ENCODE measurements at places on chromosomes 1 and 21.

DNA sequence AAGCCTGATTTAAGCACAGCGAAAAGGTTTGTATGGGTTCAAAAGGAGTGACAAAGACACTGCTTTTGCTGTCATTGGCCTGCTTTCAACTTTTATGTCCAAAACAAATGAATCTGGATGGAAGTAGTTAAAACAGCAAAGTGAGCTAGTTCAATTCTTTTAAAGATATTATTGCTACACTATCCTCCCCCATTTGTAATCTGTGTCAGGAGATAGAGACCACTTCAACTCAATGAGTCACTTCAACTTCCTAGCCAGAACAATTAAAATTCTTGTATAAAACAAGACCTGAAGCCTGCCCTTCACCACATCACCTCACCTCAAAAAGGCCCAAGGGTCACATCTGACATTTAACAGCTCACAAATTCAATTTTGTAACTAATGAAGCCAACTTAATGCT is 364.1 kb upstream of the LYPLAL1 start:
- no peak for DNase-seq

GRCh38 chr1:226154593-226154992 is 31.9 kb downstream of the ACBD3 start:
- DNase-seq = no peak

- no peak for DNase-seq
These were observed 4.7 kb downstream of the OR14I1 start for GRCh38 chr1:248697907-248698306.

DNA sequence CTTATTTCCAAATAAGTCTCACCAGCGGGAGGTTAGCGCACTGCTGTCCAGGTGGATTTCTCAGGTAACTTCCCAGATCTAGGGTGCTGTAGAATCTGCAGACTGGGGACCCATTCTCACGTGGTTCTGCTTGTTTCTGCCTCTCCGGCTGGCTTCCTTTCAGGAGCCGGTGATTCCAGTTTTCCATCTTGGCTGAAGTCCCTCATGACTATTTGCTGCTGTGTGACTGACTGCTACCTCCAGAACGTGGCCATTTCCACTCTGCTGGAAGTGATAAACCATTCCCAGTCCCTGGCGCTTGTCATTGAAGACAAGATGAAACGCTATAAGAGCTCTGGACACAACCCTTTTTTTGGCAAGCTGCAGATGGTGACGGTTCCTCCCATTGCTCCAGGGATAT is 76.0 kb downstream of the DOP1B start:
- DNase-seq = no peak

DNA sequence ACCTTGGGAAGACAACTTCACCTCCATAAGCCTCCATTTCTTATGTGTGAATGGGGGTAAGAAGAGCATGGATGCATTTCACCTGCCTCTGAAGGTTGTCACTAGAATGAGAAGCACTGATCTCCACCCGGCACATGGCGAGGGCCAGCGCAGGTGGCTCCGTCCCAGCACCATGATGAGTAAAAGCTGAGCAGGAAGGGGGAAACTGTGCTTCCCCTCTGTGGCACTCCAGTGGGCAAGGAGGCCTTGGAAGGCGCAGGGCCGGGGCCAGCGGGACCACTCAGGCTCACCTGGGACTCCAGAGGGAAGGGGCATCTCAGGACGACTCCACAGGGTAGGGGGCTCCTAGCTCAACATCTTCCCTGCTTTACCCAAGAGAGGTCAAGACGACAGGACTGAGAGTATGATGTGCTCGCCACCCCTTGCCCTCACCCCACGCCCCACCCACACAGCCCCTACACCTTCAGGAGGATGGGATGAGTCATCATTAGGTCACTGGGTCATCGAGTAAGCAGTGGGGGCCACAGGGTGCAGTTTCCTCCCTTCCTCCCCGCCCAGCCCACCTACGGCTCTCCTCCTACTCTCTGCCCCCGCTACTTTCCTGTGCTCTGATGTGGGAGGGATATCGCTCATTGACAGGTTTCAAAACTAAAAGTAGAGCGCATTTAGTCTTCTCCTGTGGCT is 112.1 kb downstream of the HIVEP3 start:
- DNase-seq = peak; percentile 75

- no peak for DNase-seq
These were observed 8.3 kb downstream of the PCSK9 start for GRCh38 chr1:55047611-55048010.

- DNase-seq = no peak
These were observed 45.7 kb downstream of the PCNT start for GRCh38 chr21:46369520-46370235.

GRCh38 chr1:243850202-243850451 is at the start of gene AKT3:
AKT3 (minus strand) TSS chr1:243850243; CDS start chr1:243843170, 7,073 bp downstream.
- DNase-seq = no peak

- DNase-seq = no peak
These were observed 102.0 kb downstream of the PTPN14 start for GRCh38 chr1:214449371-214449770.

GRCh38 chr1:230029244-230029941 is 37.6 kb upstream of the GALNT2 start:
- no peak for DNase-seq

DNA sequence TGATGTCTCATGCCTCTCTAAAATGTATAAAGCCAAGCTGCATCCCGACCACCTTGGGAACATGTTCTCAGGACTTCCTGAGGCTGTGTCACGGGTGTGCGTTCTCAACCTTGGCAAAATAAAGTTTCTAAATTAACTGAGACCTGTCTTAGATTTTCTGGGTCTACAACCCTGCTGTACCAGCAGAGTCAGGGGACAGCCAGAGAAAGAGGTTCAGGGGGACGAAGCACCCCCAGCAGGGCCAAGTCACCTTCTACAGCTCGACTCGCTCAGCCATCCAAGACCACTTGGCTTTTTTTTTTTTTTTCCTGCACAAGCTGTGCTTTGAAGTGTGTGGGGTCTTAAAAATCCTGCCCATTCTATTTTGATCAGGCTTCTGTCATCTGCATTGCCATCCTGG is 28.5 kb upstream of the PDE9A start:
- no peak for DNase-seq

DNA sequence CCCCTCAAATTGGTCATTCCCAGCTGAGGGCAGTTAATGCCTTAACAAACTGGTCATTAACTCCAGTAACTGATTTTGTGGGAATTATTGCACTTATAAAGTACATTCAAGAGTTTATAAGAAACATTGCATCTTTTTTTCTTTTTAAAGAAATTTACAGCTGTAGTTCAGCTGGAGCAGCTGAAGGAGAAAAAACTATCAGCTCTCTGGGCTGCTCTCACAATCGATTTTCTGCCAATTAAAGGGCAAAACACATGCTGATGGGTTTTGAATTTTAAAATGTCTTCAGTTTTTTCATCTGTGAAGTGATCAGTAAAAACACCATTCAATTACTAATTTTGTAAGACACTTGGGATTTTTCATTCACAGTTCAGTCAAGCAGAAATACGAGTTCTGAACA is 74.7 kb downstream of the KIFAP3 start:
- no peak for DNase-seq

DNA sequence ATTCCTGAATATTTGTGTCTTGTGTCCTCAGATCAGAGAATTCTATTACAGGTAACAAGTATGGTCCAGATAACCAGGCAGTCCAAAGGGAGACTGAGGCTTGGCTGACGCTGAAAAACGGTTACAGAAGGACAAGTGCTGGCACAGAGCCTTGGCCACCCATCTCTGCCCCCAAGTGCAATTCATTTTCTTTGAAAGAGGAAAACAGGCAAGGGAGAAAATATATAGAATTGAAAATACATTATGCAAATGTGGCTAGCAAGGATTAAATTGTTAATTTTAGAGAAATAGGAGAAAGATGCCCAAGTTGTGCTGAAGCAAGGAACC is 1.2 kb downstream of the SORT1 start:
- no peak for DNase-seq

DNA sequence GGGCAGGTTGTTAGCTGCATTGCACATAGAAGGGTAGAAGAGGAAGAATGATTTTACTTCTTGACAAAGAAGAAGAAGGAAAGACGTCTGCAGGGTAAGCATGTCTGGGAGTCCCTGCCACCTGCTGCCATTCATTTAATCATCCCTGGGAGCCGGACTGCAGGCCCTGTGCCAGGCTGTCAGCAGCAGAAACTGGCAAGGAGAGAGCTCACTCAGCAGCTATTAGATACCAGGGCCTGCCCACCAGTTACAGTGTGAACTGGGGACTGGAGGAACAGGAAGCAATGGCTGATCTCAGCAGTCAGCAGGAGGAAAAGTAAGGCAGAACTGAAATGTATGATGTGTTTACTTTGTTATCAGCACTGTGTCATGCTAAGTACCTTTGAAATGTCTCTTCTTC is 75.7 kb upstream of the C1orf87 start:
- DNase-seq = no peak

- no peak for DNase-seq
These were observed 43.2 kb upstream of the VAMP3 start for GRCh38 chr1:7727809-7728471.

GRCh38 chr1:33719326-33719725 is 144.6 kb upstream of the HMGB4 start:
- no peak for DNase-seq

- no peak for DNase-seq
These were observed 65.5 kb upstream of the LAPTM5 start for GRCh38 chr1:30822966-30823581.

- no peak for DNase-seq
These were observed 37.9 kb upstream of the USP24 start for GRCh38 chr1:55252942-55253589.

- peak; percentile 47 for DNase-seq
These were observed 919 bp downstream of the MCL1 start for GRCh38 chr1:150578272-150579109.

- DNase-seq = no peak
These were observed 73.5 kb downstream of the ASTN1 start for GRCh38 chr1:177091040-177091439.

- no peak for DNase-seq
These were observed 30.6 kb downstream of the PRDM15 start for GRCh38 chr21:41848533-41848932.

GRCh38 chr1:100535264-100535663 is 2.7 kb upstream of the GPR88 start:
- DNase-seq = no peak

DNA sequence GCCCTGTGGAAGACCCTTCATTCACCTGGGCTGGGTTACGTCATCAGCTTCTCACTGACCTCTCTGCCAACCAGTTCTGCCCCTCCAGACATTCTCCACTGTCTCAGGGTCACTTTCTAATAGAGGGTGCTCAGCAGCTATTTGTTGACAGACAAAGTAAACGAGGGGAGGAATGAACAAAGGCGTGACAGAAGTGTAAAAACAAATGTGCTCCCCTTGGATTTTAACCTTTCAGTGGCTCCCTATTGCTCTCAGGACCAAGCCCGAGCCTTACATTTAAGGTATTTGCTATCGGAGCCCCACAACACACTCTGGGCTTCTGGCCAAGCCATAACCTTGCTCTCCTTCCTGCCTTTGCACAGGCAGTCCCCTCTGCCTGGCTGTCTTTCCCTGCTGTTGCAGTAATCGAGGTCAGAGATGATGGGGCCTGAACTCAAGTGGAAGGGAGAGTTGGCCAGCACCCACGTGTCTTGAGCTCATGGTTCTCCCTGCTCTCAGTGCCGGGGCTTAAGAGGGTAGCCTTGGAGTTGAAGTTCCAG is 9.3 kb upstream of the MARCKSL1 start:
- no peak for DNase-seq

DNA sequence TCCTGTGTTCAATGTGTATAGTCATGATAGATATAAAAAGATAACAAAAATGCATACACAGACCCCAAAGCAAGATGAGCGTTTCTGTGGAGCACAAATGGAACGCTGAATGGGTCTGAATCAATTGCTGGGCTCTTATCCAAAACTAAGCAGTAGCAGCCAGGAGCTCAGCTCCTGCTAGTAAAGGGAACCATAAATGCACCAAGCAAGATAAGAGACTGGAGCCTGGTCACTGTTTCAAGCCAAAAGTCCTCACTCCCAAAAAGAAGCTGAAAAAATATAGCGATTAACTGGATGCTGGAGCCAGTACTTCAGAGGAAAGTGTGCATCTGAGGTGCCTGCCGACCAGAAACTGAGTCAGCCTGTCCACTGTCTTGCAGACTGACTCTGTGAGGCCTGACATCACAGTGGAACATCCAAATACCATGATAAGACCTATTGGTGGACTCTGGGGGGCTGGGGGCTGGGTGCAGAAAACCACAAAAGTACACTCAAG is 68.9 kb downstream of the LRRC8C start:
- DNase-seq = peak; percentile 60

DNA sequence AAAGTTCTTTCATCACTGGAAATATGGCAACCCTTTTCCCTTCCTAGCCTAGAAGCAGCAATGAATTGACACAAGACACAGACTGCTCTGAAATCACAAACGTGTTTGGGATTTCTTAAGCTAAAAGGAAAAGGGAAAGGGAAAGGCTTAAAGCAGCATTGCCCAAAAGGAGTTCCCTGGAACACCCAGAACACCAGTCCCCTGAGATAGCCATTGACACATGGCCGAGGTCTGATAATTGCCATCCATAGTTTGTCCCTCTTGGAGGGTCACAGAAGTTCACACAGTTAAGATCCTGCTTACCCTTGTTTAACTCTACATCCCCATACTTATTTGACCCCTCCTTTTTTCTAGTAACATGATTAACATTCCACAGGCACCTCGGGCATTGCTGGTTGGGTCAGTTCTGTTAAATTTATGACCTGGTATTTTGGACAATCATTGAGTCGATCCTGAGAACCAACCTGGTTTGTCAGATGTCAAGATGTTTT is 72.9 kb downstream of the ZNF281 start:
- DNase-seq = no peak

DNA sequence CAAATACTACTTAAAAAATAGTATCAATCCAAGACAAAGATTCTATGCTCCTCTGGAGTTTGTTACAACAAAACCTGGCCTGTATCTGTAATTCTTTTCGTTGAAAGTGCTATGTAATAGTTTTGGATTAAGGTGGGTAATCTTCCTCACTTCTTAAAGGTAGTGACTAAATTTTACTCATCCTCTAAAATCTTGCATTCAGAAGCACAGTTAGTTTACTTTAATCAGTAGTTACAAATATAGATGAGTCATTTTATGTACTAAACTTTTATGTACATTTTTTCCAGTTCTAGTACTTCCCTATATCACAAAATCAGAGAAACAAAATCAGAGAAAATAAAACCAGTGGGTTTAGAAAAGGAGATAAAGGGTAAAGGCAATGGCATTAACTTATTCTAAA is 51.3 kb downstream of the ZNHIT6 start:
- DNase-seq = no peak

DNA sequence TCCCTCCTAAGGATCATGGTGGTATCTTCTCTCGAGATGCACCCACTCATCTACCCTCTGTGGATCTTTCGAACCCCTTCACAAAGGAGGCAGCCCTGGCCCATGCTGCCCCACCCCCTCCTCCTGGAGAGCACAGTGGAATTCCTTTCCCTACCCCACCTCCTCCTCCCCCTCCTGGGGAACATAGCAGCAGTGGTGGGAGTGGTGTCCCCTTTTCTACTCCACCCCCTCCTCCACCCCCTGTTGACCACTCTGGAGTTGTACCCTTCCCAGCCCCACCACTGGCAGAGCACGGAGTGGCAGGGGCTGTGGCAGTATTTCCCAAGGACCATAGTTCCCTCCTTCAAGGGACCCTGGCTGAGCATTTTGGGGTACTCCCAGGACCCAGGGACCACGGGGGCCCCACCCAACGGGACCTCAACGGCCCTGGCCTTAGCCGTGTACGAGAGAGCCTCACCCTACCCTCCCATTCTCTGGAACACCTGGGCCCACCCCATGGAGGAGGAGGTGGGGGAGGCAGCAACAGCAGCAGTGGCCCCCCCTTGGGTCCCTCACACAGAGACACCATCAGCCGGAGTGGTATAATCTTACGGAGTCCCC is 14.5 kb upstream of the TARS2 start:
- DNase-seq = no peak

All from activated CD8-positive, alpha-beta memory T cell treated with anti-CD3 and anti-CD28 coated beads, Interleukin-2, amount 50 U/mL, for 4 hours (primary cell).